Sigmoid colon (tissue), 7 donors: ENCODE measurements at places on chromosomes 11 and 22.

- DNase-seq, result no peak
These were observed 790 bp downstream of the RAB1B start for GRCh38 chr11:66268952-66269905.

DNA sequence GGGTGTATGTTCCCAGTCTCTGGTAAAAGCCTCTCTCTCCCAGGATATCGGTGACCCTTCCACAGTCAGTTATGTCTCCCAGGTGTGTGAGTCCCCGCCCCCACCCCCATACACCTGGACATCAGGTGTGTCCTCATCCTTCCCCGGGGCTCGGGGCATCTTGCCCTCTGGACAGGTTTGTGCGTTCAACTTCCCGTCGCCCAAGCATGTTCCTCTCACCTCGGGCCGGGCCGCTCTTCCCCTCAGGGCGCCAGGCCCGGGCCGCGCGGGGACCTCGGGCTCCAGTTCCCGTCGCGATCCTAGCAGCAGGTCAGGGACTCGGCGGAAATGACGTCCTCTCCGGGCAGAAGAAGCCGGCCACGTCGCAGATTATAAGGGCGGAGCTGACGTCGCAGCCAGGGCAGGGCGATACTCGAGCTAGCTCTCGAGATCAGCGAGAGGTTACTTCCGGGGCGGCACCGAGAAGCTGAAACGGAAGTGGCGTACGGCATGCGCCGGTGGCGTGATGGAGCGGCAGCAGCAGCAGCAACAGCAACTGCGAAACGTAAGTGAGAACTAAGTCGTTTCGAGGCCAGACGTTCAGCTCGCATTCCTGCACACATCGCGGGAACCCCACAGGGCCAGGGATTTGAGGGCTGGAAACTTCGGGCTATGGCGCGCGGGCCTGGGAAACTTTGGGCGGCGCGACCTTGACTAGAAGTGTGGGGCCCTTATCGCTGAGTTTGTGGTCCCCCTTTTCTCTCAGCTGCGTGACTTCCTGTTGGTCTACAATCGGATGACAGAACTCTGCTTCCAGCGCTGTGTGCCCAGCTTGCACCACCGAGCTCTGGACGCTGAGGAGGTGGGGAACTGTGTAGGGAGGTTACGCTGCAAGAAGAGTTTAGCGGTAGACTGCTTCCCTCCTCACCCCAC is at the start of the genes ARFIP2 and TIMM10B:
Gene ARFIP2 (minus strand): TSS at position 320 of the 912 bp plus-strand sequence. CDS start 910 bp downstream, outside the sequence.
Gene TIMM10B (plus strand): TSS at position 490 of the 912 bp plus-strand sequence. CDS start 16 bp downstream, at position 506.
- DNase-seq, result peak; percentile 99

DNA sequence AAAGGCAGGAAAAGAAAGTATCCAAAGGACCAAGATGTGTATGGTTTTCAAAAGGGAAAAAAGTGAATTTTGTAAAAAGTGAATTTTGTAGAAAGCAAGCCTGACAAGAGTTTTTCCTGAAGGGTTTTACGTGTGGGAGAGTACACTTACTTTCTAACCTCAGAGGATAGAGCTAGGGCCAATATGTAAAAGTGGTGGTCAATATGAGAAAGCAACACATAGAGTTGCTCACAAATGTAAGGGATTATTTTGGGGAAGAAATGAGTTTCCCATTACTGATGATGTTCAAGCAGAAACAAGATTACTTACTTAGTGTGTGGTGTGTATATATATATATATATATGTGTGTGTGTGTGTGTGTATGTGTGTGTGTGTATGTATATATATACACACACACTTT is 162.5 kb downstream of the SWAP70 start:
- no peak for DNase-seq

- DNase-seq, result peak; percentile 15
These were observed 7.5 kb downstream of the TCF20 start for GRCh38 chr22:42262964-42263363.

GRCh38 chr11:78788533-78788932 is 213.9 kb upstream of the NARS2 start:
- DNase-seq, result no peak

DNA sequence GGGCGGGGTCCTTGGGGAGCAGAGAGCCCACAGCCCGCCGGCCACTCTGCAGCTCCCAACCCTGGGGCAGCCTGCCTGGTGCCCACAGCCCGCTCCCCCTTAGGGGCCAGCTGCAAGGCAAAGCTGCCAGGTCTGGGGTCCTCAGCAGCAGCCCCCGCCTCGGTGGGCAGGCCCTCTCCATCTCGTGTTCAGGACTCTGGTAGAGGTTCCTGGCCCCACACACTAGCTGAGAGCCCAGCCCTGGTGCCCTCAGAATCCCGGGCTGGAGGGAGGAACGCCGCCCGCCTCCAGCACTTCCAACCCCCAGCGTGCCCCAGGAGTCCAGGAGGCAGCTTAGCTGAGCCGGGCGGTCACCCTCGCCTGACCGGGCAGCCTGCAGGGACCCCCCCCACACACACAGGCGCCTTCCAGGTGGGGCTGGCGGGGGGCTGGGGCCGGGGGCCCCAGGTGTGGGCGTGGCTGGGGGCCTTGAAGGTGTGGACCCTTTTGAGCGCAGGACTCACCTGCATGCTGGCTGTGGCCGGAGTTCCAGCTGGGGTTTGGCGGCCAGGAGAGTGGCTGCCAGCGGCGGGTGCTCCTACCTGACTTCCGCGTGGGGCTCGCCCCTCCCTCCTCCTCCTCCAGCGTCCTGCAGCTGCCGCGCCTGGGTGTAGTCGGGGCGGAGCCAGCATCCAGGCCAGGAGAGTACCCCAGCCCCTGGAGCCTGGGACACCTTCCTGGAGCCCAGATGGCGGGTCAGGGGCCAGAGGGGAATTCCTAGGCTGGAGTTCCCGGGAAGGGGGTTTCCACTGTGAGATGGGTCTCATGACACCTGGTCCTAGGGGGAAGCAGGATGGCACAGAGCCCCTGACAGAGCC is at the start of gene ANO9:
Gene ANO9 (minus strand): TSS at position 594 of the 857 bp plus-strand sequence. CDS start 85 bp downstream, at position 509.
- no peak for DNase-seq
